Stimulated activated CD4-positive, alpha-beta T cell treated with anti-CD3 and anti-CD28 coated beads, Interleukin-1b, Interleukin-23, amount 100 ng/mL, for 48 hours (primary cell): ENCODE measurements at places on chromosomes 4 and X.

DNA sequence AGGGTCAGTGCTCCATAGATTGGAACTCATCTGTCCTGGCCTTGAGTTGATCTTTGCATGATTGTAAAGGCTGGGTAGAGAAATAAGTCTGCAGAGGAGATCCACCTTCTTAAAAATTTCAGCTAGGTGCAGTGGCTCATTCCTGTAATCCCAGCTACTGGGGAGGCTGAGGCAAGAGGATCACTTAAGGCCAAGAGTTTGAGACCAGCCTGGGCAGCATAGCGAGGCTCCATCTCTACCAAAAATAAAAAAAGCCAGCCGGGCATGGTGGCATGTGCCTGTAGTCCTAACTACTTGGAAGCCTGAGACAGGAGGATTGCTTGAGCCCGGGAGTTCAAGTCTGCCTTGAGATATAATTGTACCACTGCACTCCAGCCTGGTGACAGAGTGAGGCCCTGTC, 476 bp upstream of the CXCR3 start:
- no peak for DNase-seq

GRCh38 chrX:151151665-151152267, 24.6 kb upstream of the GPR50 start:
- no peak for DNase-seq

GRCh38 chr4:85932500-85933290, 427.2 kb downstream of the MAPK10 start:
- DNase-seq: no peak

- DNase-seq: peak; percentile 4
Measured at GRCh38 chr4:139815778-139816601, 150.4 kb downstream of the MGST2 start.

GRCh38 chrX:110331444-110332030, 13.7 kb upstream of the AMMECR1 start:
- no peak for DNase-seq

DNA sequence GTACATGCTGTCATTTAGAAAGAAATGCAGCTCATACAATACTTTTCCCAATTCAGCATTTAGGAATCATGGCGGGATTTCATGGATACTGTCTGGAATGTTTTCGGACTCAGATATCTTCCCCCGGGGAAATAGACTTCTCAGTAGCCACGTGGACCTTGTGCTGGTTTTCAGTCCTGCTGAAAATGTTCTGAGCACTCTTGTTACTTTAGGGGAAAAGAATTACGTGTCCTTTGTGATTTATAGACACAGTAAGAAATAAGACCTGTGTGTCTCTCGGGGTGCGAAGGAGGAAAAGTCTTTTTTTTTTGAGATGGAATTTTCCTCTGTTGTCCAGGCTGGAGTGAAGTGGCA, 3.8 kb downstream of the CD99 start:
- no peak for DNase-seq

GRCh38 chrX:6169407-6169806, 59.3 kb downstream of the NLGN4X start:
- DNase-seq: no peak

DNA sequence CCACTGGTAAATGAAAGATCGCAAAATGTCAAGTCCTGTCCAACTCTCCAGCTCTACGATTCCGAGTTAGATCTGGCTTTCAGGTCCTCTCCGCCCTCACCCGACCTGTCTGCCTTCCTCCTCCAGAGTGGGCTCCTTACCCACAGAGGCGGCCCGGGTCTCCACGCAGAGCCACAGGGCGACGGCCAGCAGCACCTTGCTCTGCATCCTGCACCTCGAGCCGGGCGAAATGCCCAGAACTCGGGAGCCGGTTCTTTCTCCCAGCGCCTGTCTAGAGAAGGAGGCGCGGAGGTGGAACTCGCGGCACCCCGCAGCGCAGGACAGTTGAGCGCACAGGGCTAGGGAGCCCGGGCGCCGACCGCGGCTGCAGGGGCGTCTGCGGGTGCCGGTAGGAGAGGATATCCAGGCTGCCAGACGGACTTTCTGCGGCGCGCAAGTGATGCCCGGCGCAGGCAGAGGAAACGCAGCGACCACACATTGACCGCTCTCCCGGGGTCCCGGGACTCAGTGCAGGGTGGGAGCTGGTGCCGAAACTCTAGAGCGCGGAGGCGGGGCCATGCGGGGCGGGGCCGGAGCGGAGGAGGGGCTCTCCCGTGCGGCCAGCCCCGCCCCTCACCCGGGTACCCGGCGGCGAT, at the start of gene KDR:
Gene KDR, minus strand, starts transcription at position 509 of the 635 bp plus-strand sequence. Its CDS starts 302 bp downstream, at position 207.
- no peak for DNase-seq

DNA sequence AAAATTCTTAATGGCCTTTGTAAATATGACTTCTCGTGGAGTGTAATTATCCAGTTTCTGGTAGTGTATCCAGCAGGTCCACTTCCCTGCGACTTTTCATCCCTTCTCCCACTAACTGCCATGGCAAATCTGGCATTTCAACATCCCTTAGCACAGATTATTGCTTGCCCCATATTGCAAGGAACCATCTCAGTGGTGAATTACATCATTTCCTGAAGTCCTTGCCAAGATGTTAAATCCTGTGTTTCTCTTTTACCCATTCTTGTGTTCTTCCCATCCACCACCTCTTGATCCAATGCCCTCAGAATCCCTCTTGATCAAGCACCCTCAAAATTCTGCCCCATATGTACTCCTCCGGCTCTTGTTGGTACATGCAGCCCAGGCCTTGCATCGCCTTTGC, 88.1 kb upstream of the ZNF81 start:
- no peak for DNase-seq

DNA sequence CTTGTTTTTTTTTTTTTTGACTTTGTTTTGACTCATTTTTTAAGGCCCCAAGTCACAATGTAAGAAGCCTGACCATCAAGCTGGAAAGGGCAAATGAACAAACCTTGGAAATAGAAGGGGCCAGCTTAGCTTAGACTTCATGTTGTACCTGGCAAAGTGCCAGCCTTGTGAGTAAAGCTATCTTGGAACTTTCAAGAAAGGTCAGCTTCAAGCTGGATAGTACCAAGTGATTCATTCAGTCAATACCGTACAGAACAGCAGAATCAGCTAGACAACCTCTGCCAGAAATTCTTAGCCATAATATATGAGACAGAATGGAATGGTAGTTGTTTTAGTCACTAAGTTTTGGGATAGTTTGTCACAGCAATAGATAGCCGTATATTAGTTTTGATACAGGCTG, 1492.2 kb upstream of the TENM3 start:
- DNase-seq: no peak

GRCh38 chr4:62366939-62367338, 1166.8 kb downstream of the ADGRL3 start:
- no peak for DNase-seq

DNA sequence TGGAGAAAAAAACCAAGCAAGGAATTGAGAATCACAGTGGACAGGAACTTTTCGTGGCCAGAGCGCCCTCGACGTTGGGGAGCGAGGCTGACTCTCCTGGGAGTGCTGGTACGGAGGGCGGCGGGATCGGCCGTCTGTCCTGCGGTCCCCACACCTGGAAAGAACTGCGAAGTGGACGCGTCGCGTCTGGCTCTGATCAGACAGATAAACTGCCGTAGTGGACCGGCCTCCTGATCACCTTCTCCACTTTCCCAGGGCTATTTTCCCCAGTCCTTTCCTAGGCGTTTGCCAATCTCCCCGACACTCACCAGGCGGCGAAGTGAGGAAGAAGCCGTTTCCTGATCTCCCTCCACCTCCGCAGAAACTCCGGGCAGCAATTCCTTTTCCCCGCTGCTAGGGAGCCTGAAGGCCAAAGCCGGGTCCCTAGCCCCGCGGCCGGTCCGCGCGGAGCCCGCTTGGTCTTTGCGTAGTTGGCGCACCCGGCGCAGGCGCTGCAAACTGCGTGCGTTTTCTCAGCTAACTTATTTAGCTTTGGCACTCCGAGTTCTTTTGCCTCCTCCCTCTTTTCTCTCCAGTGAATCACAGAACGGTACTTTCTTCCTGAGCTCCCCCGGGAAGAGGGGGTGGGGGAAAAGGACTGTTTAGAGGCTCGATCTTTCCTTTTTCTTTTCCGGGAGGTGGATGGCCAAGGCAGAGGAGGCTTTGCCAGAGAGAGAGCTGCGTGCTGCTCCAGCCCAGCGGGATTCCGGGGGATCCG, at the start of gene ARSJ:
Gene ARSJ, minus strand, starts transcription at position 500 of the 757 bp plus-strand sequence. CDS start 813 bp downstream, outside the sequence.
- DNase-seq: no peak

- DNase-seq: peak; percentile 30
Measured at GRCh38 chr4:98260047-98260578, 1.1 kb upstream of the RAP1GDS1 start.

DNA sequence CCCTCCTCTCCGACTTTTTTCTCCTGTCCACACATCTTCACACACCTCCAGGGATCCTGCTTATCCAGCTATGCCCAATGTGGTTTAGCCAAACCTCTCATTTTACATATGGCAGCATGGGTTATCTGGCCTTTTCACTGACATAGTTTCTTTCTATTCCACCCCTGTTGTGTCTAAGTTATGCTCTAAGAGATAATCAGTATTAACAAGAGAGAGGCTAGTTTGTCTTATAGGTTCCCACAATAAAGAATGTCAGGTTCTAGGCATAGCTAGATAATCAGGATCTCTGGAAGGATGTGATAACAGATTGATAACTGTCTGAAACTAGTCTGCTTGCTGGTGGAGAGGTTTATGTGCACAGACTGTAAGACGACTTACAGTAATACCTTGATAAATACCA, 7.7 kb upstream of the GALNT7 start:
- no peak for DNase-seq

DNA sequence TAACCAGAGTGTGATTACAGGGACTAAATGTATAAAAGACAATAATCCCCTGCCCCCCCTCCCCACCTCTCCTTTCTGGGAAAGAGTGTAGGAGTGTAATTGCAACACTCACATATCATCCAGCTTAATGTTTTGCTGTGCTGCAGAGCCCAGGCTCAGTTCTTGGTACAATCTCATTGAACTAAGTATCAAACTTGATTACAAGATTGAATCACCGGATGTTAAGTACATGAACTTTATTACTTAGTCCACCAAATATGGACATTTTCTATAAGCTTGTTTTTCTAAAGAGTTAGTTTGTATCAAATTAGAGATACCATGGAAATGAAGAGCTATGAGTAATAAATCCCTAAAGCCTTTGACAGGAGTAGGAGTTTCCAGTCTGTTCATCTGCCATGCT, 559.1 kb downstream of the ZNF674 start:
- no peak for DNase-seq

DNA sequence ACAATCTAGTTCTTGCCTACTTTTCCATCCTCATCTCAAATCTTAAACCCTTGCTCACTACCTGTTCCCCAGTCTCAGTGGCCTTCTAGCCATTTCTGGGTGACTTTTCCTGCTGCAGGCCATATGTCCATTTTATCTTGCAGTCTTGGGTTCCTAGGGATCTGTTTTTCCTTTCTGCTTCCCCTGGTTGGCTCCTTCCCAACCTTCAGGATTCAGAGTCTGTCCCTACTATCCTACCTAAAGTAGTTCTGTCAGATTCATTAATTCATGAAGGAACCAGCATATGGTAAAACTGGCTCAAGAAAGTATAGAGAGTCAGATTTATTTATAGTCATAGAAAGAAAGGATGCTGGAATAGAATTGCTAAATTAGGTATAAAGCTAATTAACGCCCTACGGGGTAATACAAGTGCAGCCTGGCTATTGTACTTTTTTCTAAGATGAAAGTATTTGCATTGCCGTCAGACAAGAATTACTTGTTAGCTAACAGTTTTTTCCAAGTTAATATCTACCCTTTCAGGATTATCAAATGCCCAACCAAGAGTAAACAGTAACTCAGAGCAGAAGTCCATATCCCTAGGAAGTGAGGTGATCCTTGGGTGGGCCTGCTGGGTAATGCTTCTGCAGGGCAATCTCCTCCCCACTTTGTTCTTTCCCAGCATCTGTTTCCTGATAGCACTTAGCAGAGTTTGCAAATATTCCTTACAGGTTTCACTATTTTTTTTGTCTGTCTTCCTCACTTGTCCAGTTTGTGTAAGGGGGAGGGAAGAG, 63.6 kb downstream of the REPS2 start:
- no peak for DNase-seq

DNA sequence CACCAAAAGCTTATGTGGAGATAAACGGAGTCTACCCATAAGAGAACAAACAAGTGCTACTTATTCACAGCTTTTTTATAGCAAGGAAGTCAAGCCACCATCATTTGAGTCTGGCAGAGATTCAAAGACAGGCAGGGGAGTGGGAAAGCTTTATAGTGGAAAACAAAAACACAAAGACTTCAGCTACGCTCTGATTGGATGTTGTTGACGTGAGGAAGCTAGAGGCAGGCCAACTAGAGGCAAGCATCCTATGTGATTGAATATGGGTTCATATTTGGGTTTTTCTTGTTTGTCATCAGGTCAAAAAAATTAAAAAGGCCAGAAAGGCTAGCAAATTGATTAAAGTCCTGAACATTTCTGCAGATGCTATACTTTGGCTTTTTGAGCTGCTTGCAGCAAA, 719 bp upstream of the TCEAL4 start:
- DNase-seq: no peak

DNA sequence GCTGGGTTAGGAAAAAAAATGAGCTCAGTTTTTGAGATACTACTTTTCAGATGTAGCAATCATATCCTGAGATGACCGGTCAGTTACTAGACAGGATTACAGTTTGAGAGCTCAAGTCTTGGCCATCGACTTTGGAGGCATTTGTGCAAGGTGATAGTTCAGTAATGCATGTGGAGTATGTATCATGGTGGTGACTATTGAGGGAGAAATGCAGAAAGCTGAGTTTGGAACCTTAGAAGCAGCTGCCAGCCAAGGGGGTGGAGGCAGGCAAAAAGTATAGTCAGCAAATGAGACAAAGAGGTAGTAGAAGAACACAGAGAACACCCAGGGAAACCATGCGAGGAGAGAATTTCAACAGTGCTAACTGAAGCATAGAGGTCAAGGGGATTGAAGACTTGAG, 48.7 kb upstream of the SLC4A4 start:
- DNase-seq: no peak

- no peak for DNase-seq
Measured at GRCh38 chr4:110620691-110621327, 2.1 kb downstream of the PITX2 start.

DNA sequence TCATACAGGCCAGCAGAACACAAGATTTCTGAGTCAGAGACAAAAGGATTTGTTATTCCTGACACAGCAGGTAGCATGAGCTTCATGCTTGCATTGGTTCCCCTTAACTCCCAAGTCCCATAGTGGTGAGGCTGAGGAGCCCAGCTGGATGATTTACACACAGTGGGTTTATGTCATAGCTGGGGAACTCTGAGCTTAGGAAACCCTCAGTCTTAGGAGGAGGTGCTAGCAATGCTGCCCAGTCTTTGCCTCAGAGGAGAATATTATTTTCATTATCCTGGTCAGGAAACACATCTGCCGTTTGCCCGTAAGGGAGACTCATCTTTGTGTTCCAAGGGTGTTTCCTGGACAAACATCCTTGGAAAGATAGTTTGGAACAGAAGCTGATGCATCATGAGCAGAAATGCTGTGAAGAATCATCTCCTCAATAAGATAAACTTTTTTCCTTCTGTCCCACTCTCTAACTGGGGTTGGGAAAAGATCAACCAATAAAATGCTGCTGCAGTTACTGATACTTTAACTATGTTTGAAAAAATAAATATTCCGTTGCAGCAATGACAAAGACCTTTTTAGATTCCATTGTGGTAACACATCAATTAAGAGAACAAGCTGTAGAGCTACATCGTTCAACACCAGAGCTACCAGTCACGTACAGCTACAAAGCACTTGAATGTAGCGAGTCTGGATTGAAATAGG, 146.8 kb downstream of the DCLK2 start:
- no peak for DNase-seq

GRCh38 chr4:30172416-30172815, 547.8 kb upstream of the PCDH7 start:
- no peak for DNase-seq

- DNase-seq: no peak
Measured at GRCh38 chr4:40600850-40601249, 28.8 kb downstream of the RBM47 start.

GRCh38 chr4:19494961-19495360, 756.7 kb upstream of the SLIT2 start:
- no peak for DNase-seq
